ENCODE measurements at places on chromosomes 2 and 18.

GRCh38 chr2:101893681-101894381 lies 97.9 kb upstream of the IL1R2 start:
- no peak for DNase-seq

DNA sequence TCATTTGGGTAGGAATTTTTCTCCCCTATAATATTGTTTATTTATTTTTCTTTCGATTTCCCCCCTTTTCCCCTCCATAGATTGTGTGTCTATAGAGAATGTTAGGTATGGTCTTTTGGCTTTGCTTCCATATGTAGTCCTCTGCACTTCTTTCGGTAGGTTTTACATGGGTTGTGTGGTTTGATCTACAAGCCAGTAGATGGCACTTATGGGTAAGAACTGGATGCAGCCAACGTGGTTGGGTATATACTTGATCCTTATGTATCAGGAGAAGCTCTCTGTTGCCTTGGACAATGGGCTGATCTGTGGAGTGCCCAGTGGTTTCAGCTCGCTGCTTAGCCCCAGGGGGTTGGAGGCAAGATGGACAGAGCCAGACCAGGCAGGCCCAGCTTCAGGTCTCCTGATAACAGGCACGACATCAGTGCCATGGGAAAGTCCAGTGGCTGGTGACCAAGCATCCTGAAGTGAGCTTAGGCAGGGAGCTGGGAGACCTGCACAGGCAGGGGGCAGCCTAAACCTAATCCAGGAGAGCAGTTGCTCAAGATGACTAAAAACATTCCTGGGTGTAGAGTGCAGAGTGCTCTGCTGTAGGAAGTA lies 488.3 kb downstream of the CCDC85A start:
- DNase-seq: no peak

DNA sequence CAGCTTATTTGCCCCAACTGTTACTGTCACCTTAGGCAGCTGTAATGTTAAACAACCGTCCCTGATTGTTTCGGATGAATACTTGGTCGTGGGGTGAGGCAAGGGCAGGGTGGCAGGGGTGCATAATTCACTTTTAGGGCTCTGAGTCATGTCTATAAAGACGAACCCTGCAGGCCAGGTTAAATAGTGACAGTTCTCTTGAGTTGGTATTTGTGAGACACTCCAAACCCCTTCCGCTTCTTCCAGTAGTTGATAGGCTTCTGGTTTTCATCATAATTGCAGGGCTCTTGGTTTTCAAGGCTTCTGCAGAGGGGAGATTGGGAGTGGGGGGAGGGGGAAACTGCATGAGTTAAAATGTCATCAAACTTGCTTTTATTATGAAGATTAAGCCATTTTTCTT lies 97.2 kb upstream of the TSPYL6 start:
- DNase-seq: no peak

- no peak for DNase-seq
These were observed 29.8 kb downstream of the EHD3 start for GRCh38 chr2:31263636-31264190.

DNA sequence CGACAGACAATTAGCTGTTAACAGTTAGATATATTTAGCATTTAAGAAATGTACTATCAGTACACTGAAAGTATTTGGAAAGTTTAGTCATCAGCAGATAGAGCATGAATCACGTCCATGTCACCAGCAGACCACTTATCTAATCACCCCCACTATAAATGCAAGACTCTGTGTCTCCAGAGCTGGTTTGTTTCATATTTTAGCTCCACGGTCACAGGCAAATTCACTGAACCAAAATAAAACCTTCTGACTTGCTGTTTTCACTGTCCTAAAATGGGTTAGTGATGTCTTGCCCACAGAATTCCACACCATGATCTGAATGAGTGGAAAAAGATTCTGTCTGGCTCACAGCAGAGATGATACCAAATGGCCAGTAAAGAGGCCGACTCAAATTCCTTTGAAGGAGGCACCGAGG lies 64.9 kb downstream of the CDH2 start:
- no peak for DNase-seq

GRCh38 chr2:197973772-197974171 lies 169.4 kb downstream of the PLCL1 start:
- DNase-seq: no peak

- no peak for DNase-seq
These were observed 54.4 kb downstream of the ARHGEF4 start for GRCh38 chr2:130890941-130891669.

DNA sequence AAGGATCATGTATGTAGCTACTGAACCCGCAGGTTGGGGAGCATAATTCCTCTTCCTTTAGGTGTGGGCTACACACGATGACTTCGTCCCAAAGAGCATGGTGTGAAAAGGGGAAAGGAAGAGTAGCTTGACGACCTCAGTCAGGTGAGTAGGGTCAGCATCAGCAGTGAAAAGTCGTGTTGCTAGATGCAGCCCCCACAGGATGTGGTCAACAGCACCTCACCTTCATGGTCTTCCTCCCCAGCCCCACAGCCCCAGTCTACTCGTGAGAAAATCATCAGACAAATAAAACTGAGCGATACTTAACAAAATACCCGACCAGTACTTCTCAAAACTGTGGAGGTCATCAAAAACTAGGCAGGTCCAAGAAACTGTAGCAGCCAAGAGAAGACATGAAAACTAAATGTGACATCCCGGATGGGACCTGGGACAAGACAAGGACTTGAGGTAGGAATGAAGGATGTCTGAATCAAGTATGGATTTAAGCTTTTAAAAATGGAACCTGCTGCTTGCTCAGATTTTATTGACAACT lies 77.5 kb upstream of the NFATC1 start:
- DNase-seq: no peak

DNA sequence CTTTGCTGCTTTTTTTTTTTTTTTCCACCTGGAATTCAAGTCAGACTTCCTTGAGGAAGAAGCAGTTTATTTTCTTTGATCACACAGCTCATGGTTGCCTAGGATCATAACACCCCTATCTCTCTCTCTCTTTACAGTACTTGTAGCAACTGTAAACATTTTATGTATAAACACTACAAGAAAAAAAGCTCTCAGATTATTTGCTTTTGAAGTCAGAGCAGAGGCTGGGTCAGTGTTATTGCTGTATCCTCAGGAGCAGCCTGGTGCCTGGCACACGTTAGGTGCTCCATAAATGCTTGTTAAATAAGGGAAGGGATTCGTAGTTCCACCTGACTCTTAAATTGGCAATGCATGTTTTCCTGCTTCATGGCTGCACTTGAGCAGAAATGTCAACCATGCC lies 221.2 kb downstream of the TGIF1 start:
- DNase-seq: peak; percentile 89

DNA sequence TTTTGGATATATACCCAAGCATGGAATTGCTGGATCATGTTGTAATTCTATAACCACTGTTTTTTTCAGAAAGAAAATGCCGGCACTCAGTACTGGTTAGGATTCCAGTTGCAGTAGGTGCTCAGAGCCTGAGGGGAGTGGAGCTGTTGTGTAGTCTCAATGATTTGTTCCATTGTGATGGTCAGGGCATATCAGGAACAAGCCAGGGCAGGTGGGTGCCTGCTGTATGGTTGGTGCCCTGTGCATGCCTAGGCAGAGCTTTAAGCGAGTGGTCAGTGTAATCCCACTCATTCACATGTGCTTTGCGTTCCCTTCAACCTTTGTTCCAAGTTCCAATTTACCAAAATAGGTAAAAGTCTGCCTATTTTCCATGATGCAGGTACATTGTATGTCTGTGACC lies 100.9 kb downstream of the FHOD3 start:
- DNase-seq: no peak

Measured in HT-29 (cell line).